ENCODE measurements at places on chromosomes 2 and 18.

DNA sequence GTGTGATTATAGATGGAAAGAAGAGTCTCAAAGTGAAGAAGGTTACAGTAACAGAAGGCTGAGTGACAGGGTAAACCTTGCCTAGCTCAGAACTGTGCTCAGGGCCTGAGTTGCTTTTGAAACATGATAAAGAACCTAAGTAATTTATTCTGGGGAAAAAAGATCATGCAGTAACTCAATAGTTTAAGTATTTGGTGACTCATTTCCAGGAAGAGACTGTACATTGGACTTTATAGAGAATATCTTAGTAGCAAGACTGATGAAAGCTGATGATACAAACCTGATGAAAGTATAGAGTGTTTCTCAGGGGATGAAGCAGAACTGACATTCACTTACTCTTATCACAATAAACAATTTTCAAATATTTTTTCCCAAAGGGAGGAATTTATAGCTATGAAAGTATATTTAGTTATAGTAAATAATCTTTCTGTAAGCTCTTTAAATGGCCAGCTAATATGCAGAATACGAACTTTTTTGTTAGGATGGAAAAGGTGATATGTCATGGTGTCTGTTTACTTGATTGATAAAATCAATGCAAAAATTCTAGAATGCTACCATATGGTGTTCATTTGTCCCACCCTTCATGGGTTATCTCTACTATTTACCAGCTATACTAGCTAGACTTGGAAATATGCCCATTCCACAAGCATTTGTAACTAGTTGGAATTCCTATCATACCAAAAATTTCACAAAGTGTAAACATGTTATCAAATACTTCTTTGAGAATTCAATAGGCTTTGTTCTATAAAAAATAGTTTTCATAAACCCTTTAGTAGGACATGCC lies 1265.5 kb upstream of the ACVR2A start:
- no peak for DNase-seq

DNA sequence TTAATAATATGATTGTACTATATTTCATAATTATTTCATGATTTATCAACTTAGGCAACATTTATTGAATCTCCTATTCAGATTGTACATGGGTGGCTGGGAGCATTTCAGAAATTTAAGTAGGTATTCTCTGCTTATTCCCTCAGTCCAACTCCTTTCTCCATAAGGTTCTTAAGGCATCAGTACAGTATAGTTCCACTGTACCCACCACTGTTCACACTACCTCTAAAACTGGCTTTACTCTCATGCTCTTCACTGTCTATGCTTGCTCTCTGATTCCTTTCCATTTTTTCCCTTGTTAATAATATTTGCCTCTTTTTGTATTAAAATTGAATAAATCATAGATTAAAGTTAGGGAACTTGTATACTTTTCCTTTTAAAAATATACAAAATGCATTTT lies 89.8 kb downstream of the EHBP1 start:
- DNase-seq = no peak

- DNase-seq = no peak
Measured at GRCh38 chr2:72148837-72149555, 1.3 kb upstream of the CYP26B1 start.

DNA sequence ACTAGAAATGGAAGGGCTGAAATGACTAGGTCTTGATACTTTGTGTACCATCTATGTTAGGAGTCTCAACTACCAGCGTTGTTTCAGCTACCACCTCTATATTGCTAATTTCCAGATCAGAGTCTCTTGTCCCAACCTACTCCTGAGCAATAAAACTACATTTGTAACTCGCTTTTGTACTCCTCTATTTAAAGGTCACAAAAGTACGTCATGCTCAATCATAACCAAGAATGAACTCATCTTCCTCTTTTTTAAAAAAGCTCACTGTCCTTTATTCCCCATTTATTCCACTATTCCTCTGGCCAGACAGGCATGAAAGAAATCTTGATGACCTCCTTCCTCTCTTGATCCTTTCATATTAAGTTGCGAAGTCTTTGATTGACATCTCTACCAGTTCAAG lies 11.2 kb upstream of the MATN3 start:
- no peak for DNase-seq

DNA sequence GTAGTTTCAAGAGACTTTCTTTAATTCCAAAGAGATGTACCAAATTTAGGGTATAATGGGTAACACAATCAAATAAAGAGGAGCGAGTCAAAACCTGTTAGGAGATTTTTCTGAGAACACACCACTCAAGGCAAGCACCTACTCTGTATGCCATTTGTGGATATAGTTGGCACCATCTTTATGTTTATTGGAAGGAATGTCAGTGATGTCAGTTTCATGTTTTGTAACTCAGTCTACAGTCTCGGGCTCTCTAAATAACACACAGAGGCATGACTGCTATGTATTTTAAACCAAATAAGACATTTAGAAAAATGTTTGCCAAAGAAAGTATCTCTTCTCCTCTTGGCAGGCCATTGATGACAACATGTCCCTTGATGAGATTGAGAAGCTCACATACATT lies 59.7 kb downstream of the CPS1 start:
- no peak for DNase-seq

GRCh38 chr2:1141079-1141478 lies 190.4 kb downstream of the SNTG2 start:
- no peak for DNase-seq

DNA sequence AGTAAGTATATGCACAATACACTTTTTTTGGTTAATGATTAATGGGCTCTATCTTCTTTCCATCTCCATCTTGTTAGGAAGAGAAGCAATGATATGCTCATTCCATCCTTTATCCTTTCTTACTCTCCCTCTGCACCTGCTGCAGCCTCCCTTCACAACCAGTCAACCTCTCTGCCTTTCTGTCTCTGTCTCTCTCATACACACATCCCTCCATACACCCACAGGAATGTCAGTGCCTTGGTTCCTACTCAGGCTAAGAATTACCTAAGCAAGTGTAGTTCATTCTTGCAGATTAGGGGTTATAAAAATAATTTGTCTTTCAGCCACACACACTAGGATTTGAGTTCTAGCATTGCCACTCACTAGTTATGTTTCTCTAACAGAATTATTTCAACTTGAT lies 45.6 kb downstream of the MAP2 start:
- DNase-seq = no peak

DNA sequence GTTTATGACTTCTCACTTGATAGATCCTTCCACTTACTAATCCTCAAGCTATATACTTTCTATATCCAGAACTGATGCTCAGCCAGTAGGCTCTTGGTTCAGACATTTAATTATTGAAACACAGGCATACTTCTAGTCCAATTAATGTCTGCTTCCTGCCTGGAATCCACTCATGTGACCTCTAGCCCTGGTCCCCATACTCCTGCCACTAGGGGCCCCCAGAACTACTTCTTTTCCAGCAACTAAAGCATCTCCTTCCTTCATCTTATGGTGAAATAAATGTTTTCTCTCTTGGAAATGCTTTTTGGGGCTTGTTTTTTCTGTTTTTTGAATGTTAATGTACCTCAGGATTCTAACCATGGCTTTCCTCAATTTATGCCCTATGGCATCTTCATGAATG lies 527.6 kb downstream of the SATB2 start:
- no peak for DNase-seq

DNA sequence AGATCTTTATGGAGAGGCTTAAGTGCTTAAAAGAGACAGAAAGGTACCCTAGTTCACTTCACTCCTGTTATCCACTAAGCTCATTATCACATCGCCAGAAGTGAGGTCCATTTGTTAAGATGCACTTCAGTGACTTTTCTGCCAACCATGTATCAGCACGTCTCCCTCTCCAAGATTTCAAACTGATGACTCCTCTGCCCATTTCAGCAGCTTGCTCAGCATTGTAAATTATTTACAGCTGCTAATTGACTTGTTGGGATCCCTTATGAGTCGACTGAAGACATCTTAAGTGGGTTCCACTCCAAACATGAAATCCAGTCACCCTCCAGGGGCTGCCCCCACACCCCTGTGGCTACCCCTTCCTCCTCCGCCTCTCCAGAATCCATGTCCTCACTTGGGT lies 37.3 kb downstream of the DIPK1C start:
- no peak for DNase-seq

DNA sequence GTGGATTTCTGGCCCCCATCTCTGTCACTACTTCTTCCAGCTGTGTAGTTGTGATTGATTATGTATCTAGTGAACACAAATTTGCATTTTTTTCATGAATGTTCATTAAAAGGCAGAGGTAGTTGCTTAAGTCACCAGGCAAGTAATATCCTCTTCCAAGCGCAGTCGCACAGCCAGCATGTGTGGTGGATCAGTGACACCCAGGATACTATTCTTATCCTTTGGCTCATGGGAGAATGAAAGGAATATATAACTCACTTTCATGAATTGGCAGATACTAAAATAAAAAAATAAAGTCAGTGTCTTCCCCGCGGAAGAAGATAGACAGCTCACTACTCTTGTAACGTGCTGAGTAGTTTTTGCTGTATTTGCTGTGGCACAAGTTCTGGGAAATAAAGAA lies 387.8 kb downstream of the CDH7 start:
- DNase-seq = no peak

GRCh38 chr2:168858146-168858545 lies 32.1 kb downstream of the SPC25 start:
- DNase-seq = no peak

DNA sequence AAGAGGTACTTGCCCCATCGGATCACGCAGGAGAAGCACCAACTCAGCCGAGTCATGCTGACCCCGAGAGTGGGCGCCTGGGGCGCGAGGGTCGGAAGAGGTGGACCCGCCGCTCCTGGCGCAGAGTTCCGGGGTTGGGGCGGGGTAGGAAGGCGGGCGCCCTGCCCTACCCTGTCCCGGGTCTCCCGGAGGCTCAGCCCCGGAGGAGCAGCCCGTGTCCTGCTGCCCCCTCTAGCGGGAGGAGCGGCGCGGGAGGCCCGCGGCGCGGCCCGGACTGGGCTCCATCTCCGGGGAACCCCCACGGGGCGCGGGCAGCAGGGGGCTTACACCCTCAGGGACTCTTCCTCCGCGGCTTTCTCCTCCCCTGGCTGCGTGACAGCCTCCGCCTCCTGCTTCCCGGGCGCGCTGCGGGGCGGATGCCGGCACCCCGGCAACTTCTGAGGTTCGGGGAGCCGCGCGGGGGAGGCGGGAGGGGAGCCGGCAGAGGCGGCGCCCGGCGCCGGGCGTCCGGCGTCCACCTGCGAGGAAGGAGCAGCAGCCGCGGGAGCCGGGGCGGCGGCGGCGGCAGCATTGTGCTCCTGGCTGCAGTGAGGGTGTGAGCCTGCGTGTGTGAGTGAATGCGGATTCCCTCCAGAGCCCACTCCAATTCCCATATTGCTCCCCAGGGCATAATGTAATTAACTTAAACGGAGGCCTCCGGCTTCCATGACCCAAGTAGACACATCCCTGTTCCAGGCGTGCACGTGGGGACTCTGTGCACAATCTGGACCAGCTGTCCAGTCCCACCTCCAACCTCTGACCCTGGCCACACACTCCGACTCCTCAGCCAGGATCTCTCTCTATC lies 7.6 kb upstream of the TNS1 start:
- DNase-seq = peak; percentile 18
